Cortex of kidney (tissue), 1 donor: ENCODE measurements at places on chromosomes 6 and 20.

GRCh38 chr6:14622085-14622484, 504.5 kb downstream of the CD83 start:
- DNase-seq: no peak

- no peak for DNase-seq
These were observed 128.5 kb upstream of the SYNDIG1 start for GRCh38 chr20:24340933-24341332.

GRCh38 chr6:15698471-15698870, 35.6 kb upstream of the DTNBP1 start:
- no peak for DNase-seq

DNA sequence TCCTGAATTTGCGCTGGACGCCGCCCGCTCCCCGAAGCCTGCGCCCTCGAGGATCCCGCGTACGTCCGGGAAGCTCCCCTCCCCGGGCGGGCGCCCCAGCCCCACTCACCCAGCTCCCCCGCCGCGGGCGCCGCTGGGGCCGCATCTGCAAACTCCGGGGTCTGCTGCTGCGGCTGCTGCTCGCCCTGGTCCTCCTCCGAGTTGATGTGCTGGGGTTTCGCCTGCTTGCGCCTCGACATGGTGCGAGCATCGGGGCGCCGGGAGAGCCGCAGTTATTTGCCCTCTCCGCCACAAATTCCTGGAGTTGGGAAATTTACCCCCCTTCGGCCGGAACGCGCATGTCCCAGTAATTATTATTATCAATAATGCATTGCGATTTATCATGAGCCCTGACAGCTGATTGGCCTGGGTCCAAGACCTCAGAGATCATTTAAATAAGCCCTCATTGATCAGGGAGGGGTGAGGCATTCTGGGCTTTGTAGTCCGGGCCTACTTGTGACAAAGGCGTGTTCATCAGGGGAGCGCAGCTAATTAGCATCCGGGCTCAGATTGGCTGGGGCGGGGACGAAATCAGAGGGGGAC, at the start of gene SALL4:
SALL4 (minus strand) TSS at position 352 of the 582 bp plus-strand sequence; CDS start at position 239, 113 bp downstream.
- DNase-seq: no peak

DNA sequence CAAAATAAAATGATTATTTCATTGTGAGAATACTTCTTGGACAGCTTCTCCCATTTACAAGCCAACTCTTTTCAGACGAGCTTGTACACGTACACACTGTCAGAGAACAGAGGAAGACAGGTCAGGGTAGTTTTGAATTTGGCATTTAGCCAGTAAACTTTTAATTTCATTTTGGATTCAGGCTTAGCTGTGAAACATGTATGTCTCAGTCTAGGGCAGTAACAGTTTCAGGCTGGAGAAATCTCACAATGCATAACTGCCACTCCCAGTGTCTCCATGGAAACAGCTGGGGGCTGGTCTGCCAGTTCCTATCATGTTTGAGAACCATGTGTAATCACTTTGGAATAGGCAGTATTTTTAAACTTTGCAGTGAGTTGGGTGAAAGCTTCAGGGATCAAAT, 22.0 kb upstream of the QKI start:
- no peak for DNase-seq

- no peak for DNase-seq
These were observed 91.0 kb downstream of the KCNQ5 start for GRCh38 chr6:72712910-72713309.

- no peak for DNase-seq
These were observed 300.1 kb upstream of the KCNQ5 start for GRCh38 chr6:72321788-72322187.

DNA sequence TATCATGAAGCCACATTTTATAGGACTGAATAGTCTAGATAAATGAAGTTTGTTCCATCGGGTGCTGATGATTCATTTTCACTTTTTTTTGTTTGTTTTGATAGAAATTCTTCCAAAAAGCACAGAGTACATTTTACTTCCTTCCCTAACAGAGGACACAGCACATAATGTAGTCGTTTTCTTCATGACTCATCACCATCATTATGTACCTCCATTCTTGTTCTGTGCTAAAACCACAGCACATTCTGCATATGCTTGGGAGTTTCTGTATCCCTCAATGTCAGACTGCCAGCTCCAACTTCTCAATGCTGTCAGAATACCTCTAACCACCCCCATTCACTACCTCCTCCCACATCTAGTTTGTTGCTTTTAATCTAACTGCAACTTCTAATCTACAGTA, 1004.9 kb upstream of the ADGRB3 start:
- DNase-seq: no peak

DNA sequence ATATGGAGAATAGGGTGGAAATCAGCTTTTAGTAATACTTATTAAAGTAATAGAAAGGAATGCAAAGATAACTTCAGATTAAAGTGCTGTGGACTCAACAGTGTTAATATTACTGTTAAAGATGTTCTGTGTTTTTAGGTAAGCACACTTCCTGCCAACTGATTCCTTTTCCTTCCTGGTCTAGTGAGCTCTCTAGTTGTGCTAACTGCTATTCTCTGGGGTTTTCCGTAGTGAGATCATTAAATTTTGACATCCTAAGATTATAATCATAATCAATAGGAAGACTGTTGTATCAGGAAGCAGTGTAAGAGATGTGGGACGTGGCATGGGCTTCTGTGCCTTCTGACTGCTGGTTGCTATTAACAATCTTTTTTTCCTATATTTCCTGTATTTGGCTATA, 1.2 kb upstream of the TMEM217 start:
- no peak for DNase-seq

GRCh38 chr6:80280262-80281010, 174.0 kb downstream of the BCKDHB start:
- DNase-seq: no peak

- DNase-seq: no peak
These were observed 121.3 kb downstream of the KIF16B start for GRCh38 chr20:16451982-16452381.

- DNase-seq: no peak
These were observed 123.8 kb downstream of the RFPL4B start for GRCh38 chr6:112470950-112471349.

DNA sequence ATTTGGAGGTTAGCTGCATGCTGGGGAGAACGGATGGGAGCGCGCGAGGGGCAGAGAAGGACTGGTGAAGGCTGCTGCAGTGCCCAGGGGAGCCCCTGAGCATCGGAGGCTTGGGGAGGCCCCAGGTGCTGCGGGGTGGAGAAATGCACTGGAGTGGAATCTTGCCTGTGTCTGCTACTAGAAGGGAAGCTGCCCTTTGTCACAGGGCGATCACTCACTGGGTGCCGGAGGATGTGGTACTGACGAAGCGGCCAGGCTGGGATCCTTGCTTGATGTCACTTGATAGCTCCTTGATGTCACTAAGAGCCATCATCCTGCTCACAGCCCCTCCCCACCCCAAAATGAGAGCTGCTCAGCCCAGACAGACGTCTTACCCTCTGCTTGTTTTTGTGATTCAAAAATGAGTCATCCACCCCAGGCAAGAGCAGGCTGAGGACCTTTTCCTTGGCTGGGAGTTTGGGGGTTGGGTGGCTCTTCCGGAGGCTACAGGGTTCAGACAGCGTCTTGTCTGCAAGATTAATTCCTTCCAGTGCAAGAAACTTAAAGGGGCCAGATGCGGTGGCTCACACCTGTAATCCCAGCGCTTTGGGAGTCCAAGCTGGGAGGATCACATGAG, 62.6 kb upstream of the PMEPA1 start:
- DNase-seq: no peak

DNA sequence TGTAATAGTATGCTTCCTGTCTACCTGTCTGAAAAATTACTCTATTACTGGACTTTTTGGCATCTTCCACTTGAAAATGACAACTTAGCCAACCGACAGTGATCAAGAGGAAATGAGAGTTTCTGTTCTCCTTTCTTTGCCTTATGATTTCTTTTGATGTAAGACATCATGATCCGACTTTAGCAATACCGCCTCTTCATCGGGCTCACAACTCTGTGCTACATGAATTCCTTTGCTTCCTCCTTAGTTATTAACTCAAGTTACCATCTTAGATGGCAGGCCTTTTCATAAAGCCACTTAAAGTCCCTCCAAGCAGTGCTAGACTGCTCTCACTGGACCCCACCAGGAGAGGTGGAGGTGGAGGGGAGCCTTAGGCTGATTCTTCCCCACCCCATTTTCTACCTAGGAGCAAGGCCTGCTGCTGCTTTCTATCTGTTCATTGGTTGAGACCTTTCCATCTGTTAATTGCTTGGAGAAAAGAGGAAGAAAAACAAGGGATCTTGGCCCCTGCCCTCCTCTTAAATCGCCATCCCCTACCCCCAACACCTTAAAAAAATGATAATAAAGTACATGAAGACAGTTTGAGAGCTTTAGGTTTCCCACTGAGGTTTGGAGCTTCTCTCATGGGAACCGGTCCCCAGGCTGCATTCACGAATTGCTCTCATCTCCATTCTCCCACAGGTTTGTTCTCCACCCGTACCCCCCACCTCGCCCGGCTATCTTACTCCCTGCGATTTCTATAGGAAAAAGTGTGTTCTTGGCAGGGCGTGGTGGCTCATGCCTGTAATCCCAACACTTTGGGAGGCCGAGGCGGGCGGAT, 21.6 kb upstream of the MCM3 start:
- DNase-seq: no peak

DNA sequence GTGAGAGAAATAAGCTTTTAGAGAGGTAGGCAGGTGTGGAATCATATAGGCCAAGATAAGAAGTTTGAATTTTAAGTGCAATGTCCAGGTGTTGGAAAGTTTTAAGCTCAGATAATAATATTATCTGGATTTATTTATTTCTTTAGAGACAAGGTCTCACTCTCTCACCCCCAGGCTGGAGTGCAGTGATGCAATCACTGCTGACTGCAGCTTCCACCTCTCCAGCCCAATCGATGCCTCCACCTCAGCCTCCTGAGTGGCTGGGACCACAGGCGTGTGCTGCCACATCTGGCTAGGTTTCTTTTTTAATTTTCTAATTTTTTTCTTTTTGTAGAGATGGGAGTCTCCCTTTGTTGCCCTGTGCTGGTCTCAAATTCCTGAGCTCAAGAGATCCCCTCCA, 5.5 kb upstream of the MAS1L start:
- no peak for DNase-seq

GRCh38 chr6:113412589-113413357, 444.4 kb upstream of the MARCKS start:
- DNase-seq: no peak

DNA sequence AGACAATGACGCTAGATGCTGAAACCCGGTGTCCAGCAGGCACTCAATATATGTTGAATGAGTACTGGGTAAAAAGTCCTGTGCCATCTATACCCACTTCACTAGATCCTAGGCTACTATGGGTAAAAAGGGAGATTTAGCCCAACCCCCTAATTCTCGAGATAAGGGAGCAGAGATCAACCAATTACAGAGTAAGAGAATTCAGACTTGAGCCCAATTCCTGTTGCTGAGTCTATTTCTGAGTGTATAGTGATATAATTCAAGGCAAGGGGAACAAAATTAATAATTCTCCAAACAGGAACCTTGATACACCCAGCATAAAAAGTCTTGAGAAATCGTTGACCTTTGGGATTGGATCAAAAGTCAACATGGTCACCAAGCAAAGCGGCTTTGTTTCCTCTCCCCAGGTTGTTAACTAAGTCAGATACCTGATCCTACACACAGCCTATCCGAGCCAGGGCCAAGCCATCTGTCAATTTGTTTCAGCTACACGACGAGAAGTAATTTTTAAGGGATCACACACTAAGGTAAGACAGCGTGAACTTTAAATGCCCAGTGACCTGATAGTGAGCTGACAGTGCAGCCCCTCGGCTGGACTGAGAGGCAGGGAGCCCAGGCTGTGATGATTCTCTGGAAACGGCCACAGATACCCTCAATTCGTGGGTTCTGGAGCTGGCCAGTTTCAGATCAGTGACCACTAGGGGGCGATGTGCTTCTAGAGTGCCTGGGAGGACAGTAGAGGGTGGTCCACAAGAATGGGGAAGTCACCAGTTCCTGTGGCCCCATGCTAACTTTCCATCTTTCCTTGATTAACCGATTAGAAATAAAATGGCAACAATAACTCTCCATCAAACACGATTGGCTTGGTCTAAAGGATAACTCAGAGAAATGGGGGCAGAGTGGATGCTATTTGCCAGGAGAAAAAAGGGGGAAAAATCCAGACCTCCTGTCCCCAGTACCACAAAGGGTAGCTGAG, 46.2 kb downstream of the SLC22A23 start:
- no peak for DNase-seq
